AG09309 (cell line): ENCODE measurements at places on chromosomes 1 and 21.

DNA sequence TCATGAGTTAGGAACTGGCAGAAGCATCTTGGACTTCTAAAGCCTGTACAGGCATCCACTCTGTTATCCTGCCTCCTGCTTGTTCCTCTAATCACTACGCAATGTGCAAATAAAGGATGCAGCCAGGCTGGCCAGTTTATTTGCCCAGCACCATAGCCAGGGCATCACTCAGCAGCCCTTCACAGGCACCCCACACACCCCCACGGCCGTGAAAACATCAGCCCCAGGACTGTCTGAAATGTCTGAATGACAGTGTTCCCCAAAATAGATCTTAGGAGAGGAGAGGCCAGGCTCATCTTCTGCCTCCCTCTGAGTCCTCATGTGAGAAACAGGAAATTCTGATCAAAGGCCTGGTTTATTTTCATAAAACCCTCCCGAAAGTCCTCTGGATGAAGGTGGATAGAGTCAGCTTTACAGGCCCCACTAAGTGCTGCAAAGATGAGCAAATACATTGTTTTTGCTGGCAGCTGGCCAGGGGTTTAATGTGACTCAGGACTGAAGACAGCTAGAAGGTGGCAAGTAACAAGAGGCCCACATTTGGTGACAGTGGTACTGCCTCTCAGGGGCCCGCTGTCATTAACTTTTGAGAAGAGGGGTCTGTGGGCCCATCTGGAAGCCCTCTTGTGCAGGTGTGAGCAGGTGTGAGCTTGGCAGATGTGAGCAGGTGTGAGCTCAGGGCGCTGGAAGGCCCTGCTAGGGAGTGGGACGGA lies 32.9 kb downstream of the GRHL3 start:
- no peak for DNase-seq

GRCh38 chr1:17061892-17062291 lies 8.1 kb upstream of the SDHB start:
- no peak for DNase-seq

GRCh38 chr1:198212675-198213074 lies 55.9 kb downstream of the NEK7 start:
- peak; percentile 73 for DNase-seq

DNA sequence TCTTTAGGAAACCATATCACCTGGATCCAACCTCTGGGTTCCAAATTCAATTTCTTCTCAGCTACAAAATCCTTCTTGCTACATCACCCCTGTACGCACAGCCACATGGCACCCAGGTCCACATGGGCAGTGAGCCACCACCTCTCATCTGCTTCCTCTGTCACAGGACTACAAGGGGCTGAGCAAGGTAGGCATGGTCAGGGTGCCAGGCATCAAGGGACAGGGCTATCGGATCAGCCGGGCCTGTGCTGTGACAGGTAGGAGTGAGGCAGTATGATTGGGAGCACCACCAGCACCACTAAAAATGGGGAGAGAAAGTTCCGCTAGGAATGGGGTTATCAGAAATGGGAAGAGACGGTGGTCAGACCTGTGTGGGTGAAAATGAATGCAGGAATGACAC lies 29.4 kb downstream of the S100A6 start:
- DNase-seq: no peak

DNA sequence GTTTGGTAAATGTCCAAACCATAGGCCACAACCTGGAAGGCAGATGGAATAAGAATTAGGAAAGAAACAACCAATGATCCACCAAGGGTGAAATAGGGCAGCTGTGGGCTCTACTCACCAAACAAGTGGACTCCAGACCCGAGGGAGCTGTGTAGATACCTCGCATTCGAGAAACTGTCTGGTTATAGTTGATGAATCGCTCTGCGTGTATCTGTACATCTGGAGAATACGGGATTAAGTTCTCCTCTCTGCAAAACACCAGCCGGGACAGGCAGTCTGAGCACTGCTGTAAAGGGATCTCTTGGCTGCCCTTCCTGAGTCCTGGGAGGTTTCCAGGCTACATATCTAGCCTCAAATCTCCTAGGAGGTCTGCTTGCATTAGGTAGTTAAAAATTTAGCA lies 9.4 kb upstream of the UBR4 start:
- no peak for DNase-seq

DNA sequence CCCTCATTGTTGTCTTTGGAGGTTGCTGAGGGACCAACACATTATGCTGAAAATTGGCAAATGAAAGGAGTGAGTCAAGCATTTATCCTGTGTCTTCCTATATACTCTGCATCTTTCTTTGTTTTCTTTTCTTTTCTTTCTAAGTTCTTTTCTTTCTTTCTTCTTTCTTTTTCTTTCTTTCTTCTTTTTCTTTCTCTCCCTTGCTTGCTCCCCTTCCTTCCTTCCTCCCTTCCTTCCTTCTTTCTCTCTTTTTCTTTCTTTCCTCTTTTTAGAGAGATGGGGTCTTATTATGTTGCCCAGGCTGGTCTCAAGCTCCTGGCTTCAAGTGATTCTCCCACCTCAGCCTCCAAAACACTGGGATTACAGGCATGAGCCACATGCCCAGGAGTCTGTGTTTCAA lies 28.3 kb upstream of the COX20 start:
- DNase-seq: no peak

DNA sequence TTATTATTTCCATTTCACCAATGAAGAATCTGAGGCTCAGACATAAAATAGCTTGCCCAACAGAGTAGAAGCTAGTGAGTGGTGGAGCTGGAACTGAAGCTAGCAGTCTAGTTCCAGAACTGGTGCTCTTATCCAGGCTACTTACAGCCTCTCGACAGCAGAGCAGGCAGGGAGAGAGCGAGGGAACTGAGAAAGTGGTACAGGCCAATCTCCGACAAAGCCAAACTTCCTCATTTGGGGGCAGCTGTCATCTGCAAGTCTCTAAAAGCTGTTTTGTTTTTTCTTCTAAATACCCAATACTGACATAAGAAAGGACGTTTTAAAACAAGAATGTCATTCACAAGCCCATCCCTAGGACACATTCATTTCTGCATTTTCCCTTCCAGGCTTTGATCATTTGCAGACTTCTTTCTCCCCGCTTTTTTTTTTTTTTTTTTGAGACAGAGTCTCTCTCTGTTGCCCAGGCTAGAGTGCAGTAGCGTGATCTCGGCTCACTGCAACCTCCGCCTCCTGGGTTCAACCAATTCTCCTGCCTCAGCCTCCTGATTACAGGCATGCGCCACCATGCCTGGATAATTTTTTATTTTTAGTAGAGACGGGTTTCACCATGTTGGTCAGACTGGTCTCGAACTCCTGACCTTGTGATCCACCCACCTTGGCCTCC lies 20.0 kb downstream of the YIPF1 start:
- no peak for DNase-seq

- DNase-seq: no peak
Observed at GRCh38 chr1:5597991-5598823, 394.0 kb downstream of the NPHP4 start.

- peak; percentile 76 for DNase-seq
Observed at GRCh38 chr21:46295996-46296752, 10.0 kb downstream of the YBEY start.

DNA sequence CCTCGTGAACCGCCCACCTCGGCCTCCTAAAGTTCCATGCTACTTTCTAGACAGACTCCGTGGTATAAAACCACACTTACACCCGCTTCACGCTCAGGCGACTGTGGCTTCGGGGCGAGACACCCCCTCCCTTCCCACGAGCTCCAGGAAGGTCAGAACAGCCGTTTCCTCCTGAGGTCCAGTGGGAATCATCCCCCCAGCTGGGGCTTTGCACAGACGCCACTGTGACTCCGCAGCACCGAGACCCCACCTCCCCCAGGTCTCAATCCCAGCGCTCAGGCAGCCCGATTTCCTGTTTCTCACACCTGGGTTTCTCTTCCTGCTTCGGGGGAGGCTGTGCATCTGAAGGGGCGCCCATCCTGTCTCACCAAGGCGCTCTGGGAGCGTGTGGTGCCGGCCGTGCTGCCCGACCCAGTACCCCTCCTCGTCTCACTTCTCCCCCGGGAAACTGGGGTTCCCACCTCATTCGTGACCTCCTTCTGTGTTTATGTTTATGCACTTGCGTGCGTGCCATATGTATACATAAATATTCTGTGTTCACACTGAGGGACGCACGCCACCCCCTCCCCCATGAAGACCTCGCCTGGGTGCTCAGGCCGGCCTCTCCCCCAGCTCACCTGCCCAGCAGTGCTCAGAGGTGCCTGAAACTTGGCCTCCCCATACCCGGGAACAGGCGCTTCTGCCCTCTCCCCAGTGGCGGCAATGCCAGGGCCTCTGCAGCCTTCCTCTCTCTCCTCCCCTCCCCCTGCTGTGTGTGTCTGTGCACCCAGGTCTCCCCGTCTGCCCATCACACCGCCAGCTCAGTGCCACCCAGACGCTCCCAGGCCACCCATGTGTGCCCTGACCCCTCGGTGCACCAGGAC lies 14.6 kb downstream of the SLC35E2B start:
- DNase-seq: no peak

GRCh38 chr1:89735479-89735878 lies 85.4 kb upstream of the LRRC8D start:
- DNase-seq: no peak

GRCh38 chr1:17405898-17406759 lies 33.3 kb downstream of the RCC2 start:
- peak; percentile 10 for DNase-seq

GRCh38 chr1:39919545-39919944 lies 17.8 kb upstream of the MYCL start:
- DNase-seq: no peak
